ENCODE measurements at places on chromosomes 12 and 14.

DNA sequence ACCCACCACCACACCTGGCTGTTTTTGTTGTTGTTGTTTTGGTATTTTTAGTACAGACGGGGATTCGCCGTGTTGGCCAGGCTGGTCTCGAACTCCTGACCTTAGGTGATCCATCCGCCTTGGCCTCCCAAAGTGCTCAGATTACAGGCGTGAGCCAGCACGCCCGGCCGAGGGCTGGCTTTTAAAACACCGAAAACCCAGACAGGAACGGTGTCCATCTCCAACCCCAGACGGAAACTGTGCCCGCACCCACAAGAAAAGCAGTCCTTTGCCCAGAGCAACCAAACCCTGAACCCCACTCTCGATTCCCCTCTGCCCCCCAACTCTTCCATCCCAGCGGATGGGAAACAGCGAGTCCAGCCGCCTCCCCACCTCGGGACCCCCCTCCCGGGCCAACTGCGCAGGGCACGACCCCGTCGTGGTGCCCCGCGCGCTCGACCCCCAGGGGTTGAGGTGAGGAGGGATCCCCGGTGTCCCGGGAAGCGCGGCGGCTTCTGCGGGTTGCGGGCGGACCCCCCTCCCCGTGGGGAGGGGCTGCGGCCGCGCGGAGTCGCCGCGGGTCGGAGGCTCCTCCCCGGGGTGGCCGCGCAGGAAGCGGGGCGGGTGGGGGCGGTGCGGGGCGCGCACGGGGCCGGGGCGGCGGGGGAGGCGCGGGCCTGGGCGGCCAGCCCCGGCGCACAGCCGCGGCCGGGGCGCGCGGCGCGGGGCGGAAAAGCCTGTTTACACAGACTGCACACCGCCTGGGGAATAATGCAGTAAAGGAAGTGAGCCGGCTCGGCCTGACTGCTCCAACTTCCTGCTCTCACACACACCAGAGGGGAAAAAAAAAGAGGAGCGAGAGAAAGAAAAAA lies at the start of gene ELK3:
ELK3 (plus strand) TSS at position 651 of the 851 bp plus-strand sequence.
- DNase-seq = peak; percentile 98

GRCh38 chr12:92208613-92209121 lies 63.0 kb upstream of the BTG1 start:
- DNase-seq = peak; percentile 90

DNA sequence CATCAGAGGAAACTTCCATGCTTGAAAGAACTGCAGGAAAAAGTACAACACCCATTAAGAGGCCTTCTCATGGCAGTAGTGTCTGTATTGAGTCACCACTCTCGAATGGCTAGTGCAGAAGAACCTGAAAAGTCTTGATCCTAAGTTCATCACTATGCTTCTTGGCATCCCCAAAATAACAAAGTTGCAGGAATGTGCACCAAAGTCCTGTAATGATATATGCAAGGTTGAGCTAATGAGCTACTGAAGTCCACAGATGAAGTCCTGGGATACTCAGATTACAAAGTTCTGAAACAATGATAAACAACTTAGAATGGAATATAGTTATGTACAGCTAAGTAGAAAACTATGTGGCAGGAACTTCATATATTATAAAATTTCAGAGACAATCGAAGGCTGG lies 545.4 kb downstream of the FOXG1 start:
- DNase-seq = no peak

GRCh38 chr12:52499806-52500560 lies 6.9 kb upstream of the KRT6A start:
- DNase-seq = no peak

GRCh38 chr12:6182279-6182898 lies 17.8 kb upstream of the CD9 start:
- peak; percentile 96 for DNase-seq

DNA sequence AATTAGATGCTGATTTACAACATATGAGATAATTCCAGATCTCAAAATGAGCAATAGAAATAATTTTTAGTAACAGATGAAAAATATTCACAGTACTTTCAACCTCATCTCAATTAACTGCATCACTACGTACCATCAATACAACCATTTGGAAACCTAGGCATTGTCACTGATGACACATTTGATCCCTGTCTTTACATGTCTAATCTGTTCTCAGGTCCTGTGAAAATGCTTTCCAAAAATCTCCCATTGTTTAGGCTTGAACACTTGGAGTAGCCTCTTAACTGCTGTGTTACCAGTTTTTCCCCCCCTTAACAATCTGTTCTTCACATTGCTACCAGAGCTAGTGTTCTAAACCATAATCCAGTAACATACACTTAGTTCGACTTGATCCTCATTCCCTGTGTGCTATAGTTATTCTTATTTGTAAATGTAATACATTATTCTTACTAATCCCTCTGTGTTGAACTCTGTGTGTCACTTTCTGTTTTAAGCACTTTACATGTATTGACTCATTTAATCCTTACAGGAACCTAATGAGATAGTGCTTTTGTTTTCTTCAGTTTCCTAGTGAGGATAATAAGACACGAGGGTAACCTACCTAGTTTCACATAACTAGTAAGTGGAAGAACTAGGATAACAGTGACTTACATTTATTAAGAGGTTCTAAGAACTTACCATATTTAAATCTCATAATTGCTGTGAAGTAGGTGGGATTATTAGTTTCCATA lies 41.7 kb downstream of the LARP4 start:
- DNase-seq = no peak

GRCh38 chr14:22814941-22815713 lies at the start of gene SLC7A7:
Gene SLC7A7 (minus strand): TSS chr14:22815435. CDS start chr14:22813398, 2,037 bp downstream.
- DNase-seq = no peak

- no peak for DNase-seq
Observed at GRCh38 chr12:3271639-3272038, 194.5 kb downstream of the TSPAN9 start.

- no peak for DNase-seq
Observed at GRCh38 chr12:69513297-69513696, 43.1 kb downstream of the FRS2 start.

- no peak for DNase-seq
Observed at GRCh38 chr12:90112666-90113065, 404.0 kb upstream of the ATP2B1 start.

DNA sequence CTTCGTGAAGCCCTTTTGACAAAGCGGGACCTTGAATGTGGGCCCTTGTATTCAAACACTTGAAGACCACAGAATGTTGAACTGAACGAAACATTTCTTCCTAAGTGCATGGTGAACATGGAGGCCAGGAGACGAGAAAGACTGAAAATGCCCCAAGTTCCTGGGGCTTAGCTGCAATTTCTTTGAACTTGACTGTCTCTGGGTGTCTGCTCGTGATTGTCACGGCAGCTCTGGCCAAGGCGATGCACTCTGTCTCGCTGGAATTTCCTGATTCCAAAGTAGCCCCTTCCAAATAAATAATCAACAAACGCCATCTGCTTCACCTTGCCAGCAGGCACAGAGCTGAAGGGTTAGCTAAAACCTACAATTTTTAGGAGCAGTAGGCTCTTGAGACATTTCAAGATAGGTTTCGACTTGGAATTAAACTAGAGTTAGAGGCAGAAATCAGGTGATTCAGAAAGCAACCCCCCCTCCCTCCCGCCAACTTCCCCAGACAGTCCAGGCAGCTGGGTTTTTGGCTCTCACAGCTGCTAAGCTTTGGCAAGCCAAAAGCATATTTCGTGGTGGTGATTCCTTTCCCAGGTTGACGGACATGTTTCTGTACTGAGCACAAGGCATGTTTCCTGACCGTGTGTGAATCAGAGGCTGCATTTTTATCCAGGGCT lies 13.5 kb upstream of the IRF2BPL start:
- peak; percentile 95 for DNase-seq

GRCh38 chr12:120075034-120075616 lies 41.4 kb downstream of the RAB35 start:
- DNase-seq = no peak

- no peak for DNase-seq
Observed at GRCh38 chr14:32368107-32368506, 39.0 kb downstream of the AKAP6 start.

- no peak for DNase-seq
Observed at GRCh38 chr14:104638190-104638589, 33.6 kb upstream of the TMEM179 start.

DNA sequence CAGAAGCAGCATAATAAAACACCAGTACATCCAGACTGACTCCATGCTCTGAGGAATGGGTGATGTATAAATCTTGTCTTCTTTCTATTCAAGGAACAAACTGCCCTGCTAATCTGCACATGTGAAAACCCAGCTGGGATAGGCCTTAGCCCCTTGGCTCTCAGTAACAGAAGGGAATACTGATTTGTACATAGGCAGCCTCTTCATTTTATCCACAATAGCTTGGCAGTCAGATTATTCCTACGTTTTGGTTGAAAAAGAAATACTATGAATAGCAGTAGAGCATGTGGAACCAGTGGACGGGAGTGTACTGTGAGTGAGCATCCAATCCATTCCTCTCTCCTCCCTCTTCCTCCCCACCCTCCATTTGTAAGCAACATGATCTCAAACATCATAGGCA lies 113.5 kb upstream of the ARHGAP5 start:
- DNase-seq = no peak

- no peak for DNase-seq
Observed at GRCh38 chr14:66619952-66620351, 112.0 kb downstream of the GPHN start.

DNA sequence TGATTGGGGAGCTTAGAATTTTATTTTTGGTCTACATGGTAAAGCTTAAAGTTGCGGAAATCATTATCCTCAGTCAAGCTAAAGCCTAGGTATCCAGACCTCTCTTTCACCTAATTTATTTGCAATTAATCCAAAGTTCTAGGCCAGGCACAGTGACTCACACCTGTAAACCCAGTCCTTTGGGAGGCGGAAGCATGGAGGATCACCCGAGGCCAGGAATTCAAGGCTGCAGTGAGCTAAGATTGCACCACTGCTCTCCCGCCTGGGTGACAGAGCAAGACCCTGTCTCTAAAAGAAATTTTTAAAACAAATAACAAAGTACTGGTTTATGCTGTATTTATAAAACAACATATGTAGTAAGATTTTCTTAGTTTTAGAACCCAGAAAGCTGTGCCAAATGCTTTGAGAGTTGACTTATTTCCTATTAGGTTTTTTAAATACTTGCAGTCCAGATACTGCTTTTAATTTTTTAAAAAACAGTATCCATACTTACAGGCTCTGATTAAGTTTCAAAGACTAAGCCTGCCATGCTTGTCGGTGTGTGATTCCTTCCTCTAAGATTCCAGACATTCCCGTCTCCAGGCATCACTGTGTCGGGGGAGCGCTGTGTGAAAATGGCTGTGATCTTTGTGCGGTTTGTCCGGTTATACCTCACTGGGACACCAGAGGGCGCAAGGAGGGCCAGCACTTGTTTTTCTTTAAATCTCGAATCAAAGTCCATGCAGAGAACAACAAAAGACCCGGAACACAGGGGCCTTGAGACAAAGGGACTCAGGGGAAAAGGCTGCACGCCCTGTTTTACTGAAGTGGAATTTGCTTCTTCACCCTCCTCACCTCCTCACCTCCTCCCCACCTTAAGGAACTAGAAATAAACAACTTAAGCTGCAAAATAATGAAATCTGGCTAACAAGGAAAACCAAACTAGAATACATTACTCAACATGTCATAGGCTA lies 24.6 kb upstream of the TMPO start:
- DNase-seq = peak; percentile 90

GRCh38 chr12:76990716-76991115 lies 74.7 kb downstream of the E2F7 start:
- no peak for DNase-seq

GRCh38 chr14:69694730-69695281 lies 72.1 kb upstream of the SRSF5 start:
- peak; percentile 33 for DNase-seq

GRCh38 chr12:10624605-10625004 lies 11.2 kb upstream of the MAGOHB start:
- no peak for DNase-seq

GRCh38 chr14:75430116-75430515 lies 2.3 kb downstream of the JDP2 start:
- no peak for DNase-seq

DNA sequence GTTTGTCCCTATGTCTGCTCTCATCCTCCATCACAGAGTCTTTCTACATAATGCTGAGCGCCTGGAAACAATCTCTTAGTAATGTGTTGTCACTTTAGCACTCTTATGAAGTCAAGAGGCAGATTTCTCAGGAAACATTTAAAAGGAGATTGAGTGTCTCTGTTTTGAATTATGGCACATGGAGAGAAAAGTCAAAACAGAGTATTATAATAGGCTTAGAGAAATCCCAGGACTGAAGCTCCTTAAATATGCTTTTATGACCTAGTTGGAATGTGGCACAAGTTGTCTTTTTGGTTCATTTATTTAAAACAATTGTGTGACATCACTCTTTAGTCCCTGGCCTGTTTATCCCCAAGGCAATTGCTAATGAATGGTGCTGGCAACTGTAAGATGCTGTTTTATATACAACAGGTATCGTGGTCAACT lies 117.8 kb upstream of the HIF1A start:
- DNase-seq = no peak

GRCh38 chr14:75247286-75247922 lies 31.2 kb upstream of the FOS start:
- peak; percentile 7 for DNase-seq

- peak; percentile 31 for DNase-seq
Observed at GRCh38 chr12:29316752-29317151, 64.2 kb downstream of the ERGIC2 start.

GRCh38 chr14:95233702-95234241 lies 76.4 kb upstream of the DICER1 start:
- no peak for DNase-seq

- DNase-seq = peak; percentile 59
Observed at GRCh38 chr12:13534645-13535398, 338.3 kb downstream of the EMP1 start.

DNA sequence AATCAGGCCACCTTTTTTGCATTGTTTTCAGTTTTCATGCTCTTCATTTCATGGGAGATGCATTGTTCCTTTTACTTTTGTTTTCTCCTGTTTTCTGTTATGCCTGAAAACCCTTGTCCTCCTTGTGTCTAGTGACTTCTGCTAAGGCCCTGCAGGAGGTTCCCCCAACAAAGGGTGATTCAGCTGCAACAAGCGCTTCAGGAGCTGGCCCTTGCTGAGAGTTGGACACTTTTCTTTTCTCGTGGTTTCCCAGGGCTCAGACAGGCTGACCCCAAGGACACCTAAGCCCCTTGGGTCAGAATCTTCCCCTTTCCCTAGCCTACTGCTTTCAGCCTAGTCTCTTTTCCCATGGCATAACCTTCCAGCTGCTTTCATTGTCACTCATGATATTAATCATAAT lies 98.9 kb downstream of the PLXNC1 start:
- no peak for DNase-seq

DNA sequence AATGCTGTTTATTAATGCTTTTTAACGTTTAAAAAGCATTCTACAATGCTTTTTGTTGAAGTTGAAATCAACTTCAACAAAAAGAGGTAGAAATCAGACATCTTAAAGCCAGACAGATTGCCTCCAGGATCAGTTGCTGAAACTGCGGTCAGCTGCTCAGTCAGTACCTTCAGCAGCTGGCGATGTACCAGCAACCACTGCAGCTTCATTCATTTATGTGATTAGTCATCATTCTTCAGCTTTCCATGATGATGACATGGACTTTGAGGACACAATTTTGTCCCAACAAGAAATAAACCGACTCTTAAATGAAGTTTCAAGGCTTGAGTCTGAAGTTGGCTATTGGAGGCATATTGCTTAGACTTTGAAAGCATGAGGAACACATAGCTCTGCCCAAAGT lies 31.5 kb upstream of the NUAK1 start:
- DNase-seq = peak; percentile 8

Data from lung microvascular endothelial cell (primary cell).